Activated CD4-positive, alpha-beta T cell treated with anti-CD3 and anti-CD28 coated beads for 36 hours (primary cell): ENCODE measurements at places on chromosomes 5 and 9.

GRCh38 chr9:78040726-78041125 lies 9.1 kb upstream of the GNAQ start:
- no peak for DNase-seq

DNA sequence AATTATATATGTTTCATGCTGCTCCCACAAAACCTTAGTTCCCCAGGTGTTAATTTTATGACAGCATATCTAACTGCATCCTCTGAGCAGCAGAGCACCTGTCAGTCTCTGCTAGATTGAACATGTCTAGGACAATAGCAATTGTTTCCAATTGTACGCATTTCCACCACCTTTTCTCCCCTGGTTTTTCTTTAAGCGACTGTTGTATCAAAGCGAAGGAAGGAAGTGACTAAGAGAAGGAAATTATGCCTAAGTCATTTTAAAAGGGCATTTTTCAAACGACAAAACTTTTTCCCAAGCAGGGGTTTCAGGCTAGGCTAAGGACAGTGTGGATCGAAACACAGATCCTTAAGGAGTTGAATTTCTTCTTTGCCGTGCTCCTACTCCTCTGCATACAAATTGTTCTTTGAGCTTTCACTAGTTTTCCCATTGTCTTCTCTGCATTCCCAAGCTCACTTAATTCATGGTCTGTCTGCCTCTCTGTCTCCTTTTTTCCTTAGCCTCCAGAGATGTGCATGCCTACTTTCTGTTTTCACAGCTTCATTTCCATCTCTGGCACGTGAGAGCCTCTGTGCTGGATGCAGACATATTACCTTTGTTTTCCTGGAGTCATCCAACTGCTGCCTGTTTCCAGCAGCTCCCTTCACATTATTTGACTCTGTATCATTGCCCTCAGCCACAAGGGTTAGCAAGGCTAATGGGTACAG lies 39.4 kb upstream of the STARD4 start:
- no peak for DNase-seq

DNA sequence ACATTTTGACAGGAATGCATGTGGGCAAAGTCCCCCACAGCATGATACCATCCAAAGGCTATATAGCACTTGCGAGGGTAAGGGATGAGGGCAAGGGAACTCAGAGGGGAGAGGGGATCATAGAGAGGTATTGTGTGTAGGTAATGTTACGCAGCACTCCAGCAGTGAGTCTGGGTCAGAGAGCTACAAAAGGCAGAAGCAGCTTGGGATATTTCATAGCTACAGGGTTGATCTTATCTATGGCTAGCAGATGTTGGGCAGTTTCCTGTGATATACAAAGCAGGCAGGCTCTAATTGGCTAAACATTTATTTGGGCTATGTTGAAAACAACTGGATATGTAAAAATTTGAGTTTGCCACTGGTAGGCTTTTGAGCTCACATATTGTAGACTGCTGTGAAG lies 17.8 kb upstream of the SLCO4C1 start:
- DNase-seq: no peak

- DNase-seq: no peak
Measured at GRCh38 chr5:33690374-33691135, 201.2 kb downstream of the ADAMTS12 start.

DNA sequence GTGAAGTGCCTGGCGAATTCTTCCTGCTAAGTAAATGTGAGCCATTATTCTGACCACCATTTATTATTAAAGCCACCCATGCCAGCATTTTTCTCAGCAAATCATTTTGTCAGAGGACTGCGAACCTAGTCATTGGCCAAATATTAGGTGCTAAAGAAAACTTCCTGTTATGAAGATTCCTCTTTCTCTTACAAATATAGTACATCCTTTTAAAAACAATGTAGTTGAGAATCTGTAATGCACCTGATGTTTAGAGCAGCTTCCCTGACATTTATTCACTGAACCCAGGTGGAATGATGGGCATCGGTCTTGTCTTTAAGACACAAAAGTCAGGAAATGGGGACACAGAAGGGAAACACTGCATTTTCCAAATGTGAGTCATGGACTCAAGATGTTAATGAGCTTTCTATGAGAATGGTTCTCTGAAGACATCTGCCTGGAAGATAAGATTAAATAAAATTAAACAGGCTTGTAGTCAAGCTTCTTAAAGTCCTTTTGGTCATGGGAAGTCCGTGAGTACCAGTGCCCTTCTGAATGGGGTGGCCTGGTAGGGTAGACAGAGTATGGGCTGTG lies 290.6 kb downstream of the FBXL7 start:
- no peak for DNase-seq
